ENCODE measurements at places on chromosomes 6 and 20.

DNA sequence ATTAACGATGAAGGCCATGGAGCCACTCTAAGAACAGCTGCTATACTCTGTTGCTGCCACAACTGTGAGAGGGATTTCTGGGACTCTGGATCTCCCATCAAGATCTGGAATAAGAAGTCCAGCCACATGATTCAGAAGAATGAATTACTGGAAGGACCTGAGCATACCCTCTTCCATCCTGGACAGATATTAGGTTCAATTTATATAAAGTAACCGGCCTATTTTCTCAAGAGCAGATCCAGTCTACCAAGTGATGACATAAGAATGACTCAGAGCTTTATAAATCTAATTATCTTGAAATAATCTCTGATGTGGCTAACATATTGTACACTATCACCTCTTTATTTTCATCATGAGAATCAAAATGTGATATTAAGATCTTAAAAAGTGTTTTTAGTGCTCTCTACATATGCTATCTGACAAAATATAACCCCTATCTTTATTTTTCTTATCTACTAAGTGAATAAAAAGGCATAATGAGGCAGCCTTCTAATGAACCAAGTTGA, 45.1 kb downstream of the COL9A1 start:
- no peak for DNase-seq

DNA sequence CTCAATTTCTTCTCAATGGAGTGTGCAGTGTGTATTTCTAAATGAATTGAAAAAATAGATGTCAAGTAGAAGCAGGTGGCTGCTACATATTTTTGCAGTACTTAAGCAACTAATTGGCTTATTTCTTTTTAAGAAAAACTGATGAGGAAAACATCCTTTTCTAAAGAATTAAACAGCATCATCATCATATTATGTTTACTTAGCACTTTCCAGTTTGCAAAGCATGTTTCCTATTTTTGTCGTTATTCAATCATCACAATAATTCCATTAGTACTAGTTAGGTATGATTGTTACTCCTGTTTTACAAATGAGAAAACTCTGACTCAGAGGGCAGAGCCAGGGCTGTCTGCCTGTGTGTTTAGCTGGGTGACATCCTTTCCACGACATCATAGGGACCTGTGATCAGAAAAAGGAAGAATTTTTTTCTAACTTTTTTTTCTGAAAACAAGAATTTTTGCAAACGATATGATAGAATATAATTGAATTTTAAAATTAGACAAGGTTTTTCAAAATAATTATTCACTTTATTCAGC, 22.7 kb upstream of the BMP6 start:
- DNase-seq: no peak

DNA sequence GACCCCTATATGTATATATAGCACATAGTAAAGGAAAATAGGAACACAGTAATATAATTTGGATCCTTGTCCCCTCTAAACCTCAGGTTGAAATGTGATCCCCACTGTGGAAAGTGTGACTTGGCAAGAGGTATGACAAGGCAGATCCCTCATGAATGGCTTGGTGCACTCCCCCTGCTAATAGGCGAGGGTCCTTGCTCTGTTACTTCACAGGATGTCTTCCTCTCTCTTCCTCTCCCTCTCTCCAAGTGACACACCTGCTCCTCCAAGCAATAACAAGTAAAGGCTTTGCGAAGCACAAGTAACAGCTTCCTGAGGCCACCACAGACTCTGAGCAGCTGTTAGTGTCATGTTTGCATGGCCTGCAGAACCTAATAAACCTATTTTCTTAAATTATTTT, 16.4 kb downstream of the ROMO1 start:
- no peak for DNase-seq

GRCh38 chr6:134172706-134173365, 120.4 kb upstream of the SLC2A12 start:
- no peak for DNase-seq

GRCh38 chr6:2204272-2204671, 41.1 kb downstream of the GMDS start:
- no peak for DNase-seq

GRCh38 chr6:51963980-51964379, 123.4 kb downstream of the PKHD1 start:
- no peak for DNase-seq

- DNase-seq: no peak
These were observed 52.8 kb downstream of the ADGRG6 start for GRCh38 chr6:142354650-142355049.

- no peak for DNase-seq
These were observed 554.8 kb downstream of the DHX35 start for GRCh38 chr20:39516964-39517363.

DNA sequence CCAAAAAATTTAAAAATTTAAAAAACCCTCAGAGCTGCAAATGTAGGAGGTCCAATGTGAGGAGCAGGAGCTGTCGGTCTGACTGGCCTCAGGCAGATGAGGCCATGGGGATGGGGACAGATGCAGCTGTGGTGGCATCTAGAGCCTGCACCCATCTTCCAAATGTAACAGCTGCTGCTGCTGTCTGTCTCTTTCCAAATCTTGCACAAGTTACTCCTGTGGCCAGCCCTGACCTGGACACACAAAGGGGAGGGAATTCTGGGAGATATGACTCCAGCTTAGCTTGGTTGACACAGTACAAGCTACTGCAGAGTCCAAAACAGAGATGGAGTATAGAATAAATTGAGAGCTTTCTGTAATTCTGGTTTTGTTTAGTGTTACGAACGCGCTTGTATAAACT, 115.2 kb downstream of the PRND start:
- no peak for DNase-seq

GRCh38 chr20:12949429-12949980, 59.3 kb upstream of the SPTLC3 start:
- no peak for DNase-seq

DNA sequence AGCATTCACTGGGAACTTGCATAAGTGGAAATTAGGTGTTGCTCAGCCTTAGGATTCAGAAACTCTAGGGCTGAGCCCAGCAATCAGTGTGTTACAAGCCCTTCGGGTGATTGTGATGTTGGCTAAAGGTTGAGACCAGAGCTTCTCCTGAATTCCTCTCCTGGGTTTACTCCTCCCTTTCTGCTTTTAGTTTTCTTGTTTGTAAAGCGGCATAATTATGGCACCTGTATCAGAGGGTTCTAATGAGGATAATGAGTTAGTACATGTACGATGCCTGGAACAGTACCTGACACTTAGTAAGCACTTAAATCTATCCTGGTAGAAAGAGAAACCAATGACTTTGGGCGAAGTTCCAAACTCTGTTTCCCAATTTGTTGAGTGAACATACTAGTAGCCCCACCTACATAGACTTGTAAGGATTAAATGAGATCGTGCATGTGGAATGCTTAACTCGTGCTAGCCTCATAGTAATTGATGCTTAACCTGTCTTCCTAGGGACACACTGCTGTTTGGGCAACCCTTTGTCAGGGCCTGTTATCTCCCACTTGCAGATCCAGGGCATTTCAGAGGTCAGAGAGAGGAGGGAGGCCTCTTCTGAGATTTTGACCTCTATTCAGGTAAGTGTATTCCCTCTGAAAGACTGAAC, 932 bp upstream of the EZR start:
- no peak for DNase-seq

DNA sequence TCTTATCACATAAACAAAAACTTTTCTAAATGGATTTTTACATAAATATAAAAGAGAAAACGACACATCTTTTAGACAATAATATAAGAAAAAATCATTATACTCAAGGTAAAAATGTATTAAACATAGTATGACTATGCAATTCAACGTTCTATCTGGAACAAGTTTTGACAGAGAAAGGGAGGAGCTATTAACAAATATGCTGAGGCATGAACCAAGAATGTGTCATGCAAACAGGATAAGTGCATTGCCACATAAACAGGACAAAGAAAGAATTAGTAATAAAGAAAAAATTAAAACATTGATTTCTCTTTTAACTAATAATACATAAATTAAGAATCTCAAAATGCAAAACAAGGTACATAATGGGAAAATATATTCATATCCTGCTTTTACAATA, 1353.4 kb upstream of the GJE1 start:
- no peak for DNase-seq

GRCh38 chr6:70652216-70652615, 15.5 kb upstream of the SMAP1 start:
- no peak for DNase-seq

GRCh38 chr6:105057160-105057559, 100.3 kb downstream of the LIN28B start:
- no peak for DNase-seq

DNA sequence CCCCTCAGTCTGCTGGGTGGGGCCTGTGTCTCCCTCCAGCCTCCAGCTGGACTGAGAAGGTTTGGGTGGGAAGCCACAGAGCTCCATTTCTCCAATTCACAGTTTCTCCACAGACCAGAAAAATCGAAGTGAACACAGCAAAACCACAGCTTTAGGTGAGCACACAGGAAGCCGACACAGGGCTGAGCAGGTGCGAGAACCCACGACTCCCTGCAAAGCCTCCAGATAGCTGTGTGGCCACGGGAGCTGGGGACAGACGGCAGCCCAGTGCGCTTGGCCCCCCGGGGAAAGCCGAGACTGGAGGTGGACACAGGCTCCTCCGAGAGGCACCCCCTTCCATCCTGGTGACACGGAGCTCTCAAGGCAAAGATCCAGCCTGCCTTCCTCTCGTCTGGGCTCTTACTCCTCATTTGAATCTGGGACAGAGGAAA, 29.0 kb upstream of the MPC1 start:
- DNase-seq: peak; percentile 32

GRCh38 chr20:38250609-38251008, 9.9 kb downstream of the KIAA1755 start:
- DNase-seq: no peak

GRCh38 chr20:4192378-4193068, 177.2 kb upstream of the RNF24 start:
- DNase-seq: no peak

DNA sequence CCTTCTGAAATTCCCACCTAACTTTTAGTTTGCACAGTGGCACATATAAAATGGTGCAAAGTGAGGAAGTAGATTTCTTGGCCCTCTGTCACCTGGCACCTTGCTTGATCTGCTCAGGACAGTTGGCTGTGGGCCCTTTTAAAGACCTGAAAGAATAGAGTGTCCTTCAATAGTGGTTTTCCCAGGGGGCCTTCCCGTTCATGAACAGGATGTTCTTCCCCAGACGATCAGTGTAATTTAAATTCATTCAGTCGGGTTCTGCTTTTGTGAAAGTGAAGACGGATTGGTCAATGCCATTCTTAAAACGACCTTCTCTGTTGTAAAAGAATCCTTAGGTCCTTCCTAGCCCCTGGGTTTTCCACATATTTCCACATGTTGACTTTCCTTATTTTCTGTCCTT, 178.5 kb downstream of the SASH1 start:
- no peak for DNase-seq

- DNase-seq: no peak
These were observed 187.4 kb upstream of the TAB2 start for GRCh38 chr6:149130090-149130489.

DNA sequence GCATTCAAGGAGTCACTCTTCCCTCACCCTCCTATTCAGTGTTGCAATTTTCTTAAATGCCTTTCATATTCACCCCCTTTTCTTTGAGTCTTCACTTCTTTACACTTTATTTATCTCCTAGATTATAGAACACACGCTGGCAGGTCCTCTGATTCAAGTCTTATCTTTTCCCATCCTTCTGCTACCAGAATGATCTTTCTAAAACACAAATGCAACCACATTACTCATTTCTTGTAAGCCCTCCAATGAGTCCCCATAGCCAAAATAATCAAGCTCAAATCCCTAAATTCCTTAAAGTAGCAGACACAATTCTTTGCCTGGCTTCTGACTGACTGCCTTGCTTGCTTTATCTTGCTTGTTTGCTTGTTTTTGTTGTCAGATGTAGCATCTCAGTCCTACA, 920.0 kb downstream of the TFAP2A start:
- no peak for DNase-seq
